Activated T-cell treated with anti-CD3 and anti-CD28 coated beads for 1 hour (primary cell): ENCODE measurements at places on chromosomes 7 and 10.

DNA sequence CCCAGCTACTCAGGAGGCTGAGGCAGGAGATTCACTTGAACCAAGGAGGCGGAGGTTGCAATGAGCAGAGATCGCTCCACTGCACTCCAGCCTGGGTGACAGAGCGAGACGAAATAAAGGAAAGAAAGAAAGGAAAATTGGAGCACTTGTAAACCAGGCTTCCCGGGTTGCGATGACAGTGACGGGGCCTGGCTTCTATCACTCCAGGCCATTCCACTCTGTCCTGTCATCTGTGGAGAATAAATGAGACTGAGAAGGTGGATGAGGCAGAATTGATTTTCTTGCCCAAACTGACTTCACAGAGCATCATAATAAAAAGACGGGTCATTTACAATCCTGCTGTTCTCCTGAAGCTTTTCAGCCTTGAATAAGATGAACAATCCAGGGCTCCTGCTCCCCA is 12.1 kb upstream of the KPNA7 start:
- no peak for DNase-seq

DNA sequence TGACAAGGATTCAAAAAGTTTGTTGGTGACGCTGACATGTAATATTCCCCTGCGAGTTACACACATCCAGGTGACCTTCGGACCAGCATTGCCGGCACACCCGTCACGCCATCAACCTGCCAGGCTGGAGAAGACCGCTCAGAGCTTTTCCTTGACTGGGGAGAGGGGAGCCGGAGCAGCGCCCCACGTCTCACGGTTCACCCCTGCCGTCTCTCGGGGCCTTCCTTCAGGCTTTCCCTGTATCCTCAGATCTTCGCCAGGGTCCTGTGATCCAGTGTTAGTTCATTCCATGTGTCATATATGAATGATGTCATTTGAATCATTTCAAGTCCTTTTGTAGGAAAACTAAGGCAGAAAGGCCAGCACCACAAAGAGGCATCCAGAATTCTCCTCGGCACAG is 127.8 kb downstream of the MGMT start:
- DNase-seq = no peak

DNA sequence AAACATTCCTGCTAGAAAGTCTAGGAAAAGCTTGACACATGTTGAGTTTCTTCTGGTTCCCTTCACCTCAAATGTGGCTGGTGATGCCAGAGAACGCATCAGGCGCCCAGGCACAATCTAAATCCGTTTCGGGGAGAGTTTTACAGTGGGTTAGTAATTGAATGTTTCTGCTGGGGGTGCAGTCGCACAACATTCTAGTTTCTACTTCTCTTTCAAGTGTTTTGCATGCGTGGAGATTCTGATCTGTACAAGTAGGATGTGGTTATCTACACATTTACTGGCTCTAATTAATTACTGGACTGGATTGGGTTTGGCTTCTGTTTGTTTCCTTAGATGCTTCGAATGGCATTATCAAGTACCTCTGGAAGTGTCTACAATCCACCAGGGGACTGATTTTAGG is 173.8 kb downstream of the TMEM26 start:
- no peak for DNase-seq

- DNase-seq = no peak
Observed at GRCh38 chr7:25930492-25931048, 221.4 kb upstream of the NFE2L3 start.

- DNase-seq = no peak
Observed at GRCh38 chr7:7720193-7720592, 1.8 kb upstream of the RPA3 start.

GRCh38 chr7:129338450-129338849 is 95.8 kb upstream of the STRIP2 start:
- DNase-seq = no peak

DNA sequence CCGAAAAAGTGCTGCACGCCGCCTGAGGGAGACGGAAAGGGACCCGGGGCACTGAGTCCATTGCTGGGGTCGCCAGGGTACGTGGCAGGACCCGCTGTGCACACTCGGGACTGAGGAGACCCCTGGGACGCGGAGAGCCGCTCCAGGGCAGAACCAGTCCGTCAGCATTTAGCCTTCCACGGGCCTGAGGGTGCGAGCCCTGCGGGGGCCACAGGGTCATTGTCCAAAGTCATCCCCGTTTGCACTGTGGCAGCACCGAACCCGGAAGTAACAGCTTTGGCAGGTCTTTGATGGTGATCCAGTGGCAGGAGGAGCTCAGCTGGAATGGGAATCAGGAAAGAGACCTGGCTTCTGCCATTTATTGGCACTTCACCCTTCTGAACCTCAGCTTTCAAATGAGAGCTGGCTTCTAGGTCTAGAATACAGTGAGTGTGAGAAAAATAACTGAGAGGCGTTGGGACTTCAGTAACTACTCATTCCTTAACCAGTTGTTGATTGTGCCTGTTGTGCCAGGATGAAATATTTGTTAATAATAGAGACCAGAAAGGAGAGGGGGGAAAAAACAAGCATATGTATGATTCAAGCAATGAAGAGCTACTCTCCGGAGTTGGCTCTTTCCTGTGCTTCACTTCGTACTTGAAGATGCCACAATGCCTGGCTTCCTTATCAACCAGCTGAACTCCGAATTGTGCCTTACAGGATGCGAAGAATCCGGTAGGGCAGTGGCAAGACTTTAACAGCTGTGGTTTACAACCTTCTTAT is 811 bp upstream of the ARHGAP12 start:
- DNase-seq = no peak

DNA sequence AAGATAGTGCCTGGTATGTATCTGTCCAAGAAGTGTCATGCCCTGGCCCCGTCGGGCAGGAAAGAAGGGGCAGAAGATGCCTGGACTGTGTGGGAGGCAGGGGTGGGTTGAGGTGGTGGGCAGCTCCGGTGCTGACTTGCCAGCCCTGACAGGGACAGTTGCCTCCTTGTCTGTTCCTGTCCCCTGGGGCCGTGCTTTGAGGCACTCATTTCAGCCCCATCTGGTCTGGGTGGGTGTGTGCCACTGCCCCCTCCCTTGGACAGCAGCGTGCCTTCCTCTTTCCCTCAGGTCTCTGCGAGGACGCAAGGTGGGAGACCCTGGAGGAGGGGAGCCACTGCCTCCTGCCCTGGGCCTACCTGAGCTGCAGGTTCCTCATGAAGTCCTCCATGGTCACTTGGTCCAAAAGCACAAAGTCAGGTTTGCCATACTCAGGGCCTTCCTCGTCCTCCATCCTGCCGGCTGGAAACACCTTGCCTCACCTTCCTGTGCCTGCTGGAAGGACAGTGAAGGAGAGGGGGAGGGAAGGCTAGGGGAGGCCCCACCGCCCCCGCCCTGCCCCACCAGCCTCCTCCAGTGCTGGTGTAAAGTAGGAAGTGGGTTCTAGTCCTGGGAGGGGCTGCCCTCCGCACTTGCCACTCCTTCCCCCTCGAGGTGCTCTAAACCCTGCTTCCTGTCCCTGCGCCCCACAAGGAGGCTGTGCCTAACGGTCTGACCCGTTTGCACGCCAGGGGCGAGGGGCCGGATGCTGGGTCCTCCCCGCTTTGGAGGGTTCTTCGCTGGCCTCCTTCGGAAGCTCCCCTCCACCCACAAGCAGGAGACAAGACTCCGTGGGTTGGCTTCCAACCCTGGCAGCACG is at the start of gene MYO1G:
Gene MYO1G, minus strand, starts transcription at position 505 of the 856 bp plus-strand sequence. Its CDS starts 54 bp downstream, at position 451.
- DNase-seq = peak; percentile 70

DNA sequence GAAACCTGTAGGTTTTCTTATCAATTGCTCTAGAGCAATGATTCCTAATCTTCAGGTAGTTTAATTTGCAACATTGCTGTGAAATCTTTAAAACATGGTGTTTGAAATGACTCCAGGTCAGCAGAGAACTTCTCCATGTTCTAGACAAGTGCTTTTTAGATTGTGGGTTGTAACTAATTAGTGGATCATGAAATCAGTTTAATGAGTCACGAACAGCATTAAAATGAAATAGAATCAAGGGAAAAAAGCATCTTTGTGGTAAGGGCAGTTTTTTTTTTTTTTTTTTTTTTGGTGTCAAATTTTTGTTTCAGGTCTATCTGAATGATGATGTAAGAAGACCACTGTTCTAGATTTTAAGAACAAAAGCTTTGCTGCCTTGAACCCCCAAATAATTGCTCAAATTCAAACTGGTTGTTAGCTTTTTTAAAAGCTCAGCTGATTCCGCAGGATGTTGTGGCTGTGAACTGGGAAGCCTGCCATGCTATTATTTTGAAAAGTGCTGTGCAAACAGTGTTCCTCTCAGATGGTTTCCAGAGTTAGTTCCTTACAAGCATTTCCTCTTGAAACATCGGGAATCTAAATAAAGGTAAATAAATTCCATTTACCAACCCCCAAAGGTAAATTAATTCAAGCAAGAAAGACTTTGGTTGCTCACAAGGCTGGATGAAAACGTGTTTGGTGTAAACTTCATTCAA is 13.1 kb upstream of the PDK4 start:
- no peak for DNase-seq

DNA sequence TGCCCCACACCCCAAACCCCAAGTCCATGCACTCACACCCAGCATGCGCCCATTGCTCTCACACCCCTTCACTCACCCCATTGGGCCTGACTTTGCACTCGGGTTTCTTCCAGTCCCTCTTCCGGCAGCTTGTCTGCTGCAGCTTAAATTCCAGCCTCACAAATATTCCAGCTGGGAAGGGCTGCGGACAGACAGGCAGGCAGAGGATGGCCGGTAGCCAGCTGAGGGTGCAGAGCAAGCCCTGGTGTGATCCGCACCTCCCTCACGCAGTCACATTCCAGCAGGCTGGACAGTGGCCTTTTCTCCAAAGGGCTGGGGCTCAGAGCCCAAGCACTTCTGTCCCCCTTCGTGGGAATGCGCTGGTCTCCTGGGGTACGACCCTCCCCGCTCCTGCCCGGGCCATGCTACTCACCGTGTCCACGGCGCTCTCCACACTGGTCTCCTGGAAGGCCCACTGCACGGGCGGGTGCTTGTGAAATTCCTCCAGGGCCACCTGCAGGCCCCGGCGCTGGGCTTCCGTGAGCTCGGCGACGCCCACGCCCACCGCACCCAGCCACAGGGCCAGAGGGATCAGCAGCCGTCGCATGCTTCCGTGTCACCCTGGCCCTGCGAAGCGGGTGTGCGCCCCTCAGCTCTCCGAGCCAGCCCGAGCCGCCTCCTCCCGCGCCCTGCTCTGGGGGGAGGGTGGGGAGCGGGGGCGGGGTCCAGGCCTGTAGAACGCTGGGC is 1.2 kb downstream of the RARRES2 start:
- no peak for DNase-seq
